B cell (primary cell): ENCODE measurements at places on chromosomes 3 and 15. TPM values are rescaled to one million over a fixed set of nuclear protein-coding genes. Genes with fewer than 3 reads are reported as not detected.

GP9 gene
- not detected in 2 replicates for total RNA-seq

MBNL1 gene
- total RNA-seq = 505 and 514 TPM in 2 replicates

TLR9 gene
- total RNA-seq = 16.0 and 21.0 TPM in 2 replicates

CMTM8 gene
- 0.25 TPM in 1 of 2 replicates, not detected in the other for total RNA-seq

MESP2 gene
- not detected in 2 replicates for total RNA-seq

MRPL46 gene
- total RNA-seq = 22.6 and 24.6 TPM in 2 replicates

ZBBX gene
- total RNA-seq = not detected in 2 replicates

AADACL2 gene
- total RNA-seq = not detected in 2 replicates

ANKDD1A gene
- total RNA-seq = 2.2 and 2.6 TPM in 2 replicates

CMC1 gene
- 14.5 and 16.7 TPM in 2 replicates for total RNA-seq

AZI2 gene
- total RNA-seq = 21.1 and 29.1 TPM in 2 replicates

NOP10 gene
- total RNA-seq = 65.6 and 68.2 TPM in 2 replicates

PPP1R14D gene
- not detected in 2 replicates for total RNA-seq

ALDH1A2 gene
- total RNA-seq = not detected in 2 replicates

ZIC4 gene
- not detected in 2 replicates for total RNA-seq

C3orf22 gene
- not detected in 2 replicates for total RNA-seq

GYG1 gene
- total RNA-seq = 16.3 and 20.4 TPM in 2 replicates

LINGO1 gene
- total RNA-seq = not detected in 2 replicates

CCR9 gene
- 0.76 and 1.1 TPM in 2 replicates for total RNA-seq

TTLL13 gene
- total RNA-seq = 0.22 and 0.42 TPM in 2 replicates

SLC2A2 gene
- not detected in 2 replicates for total RNA-seq

KNG1 gene
- total RNA-seq = not detected in 2 replicates

SLC24A5 gene
- total RNA-seq = not detected in 2 replicates

RBM6 gene
- total RNA-seq = 285 and 300 TPM in 2 replicates

MYL3 gene
- not detected in 2 replicates for total RNA-seq

ATR gene
- total RNA-seq = 46.7 and 47.4 TPM in 2 replicates

ACKR4 gene
- total RNA-seq = 0.15 TPM in 1 of 2 replicates, not detected in the other

SMCO1 gene
- not detected in 2 replicates for total RNA-seq

TNK2 gene
- 198 and 201 TPM in 2 replicates for total RNA-seq

GATA2 gene
- total RNA-seq = not detected in 2 replicates

NR2E3 gene
- not detected in 2 replicates for total RNA-seq

ULK3 gene
- total RNA-seq = 51.1 and 55.9 TPM in 2 replicates

PYGO1 gene
- total RNA-seq = 0.02 TPM in 1 of 2 replicates, not detected in the other

SPATA12 gene
- not detected in 2 replicates for total RNA-seq

GRAMD1C gene
- total RNA-seq = 47.1 and 52.5 TPM in 2 replicates

NPAP1 gene
- total RNA-seq = not detected in 2 replicates

MUC20 gene
- 11.1 and 15.6 TPM in 2 replicates for total RNA-seq

GABRG3 gene
- total RNA-seq = not detected in 2 replicates

SLC22A14 gene
- not detected in 2 replicates for total RNA-seq

CSPG4 gene
- total RNA-seq = 0.15 and 0.17 TPM in 2 replicates

STARD5 gene
- 15.7 and 17.2 TPM in 2 replicates for total RNA-seq

SHC4 gene
- total RNA-seq = 0.69 and 0.75 TPM in 2 replicates

RAD54L2 gene
- total RNA-seq = 43.0 and 50.0 TPM in 2 replicates

PROS1 gene
- total RNA-seq = not detected in 2 replicates

CYP1A2 gene
- not detected in 2 replicates for total RNA-seq

TICRR gene
- 0.05 TPM in 1 of 2 replicates, not detected in the other for total RNA-seq

GOLGA8R gene
- total RNA-seq = 4.8 and 5.9 TPM in 2 replicates

AEN gene
- 18.5 and 24.0 TPM in 2 replicates for total RNA-seq

C2CD4A gene
- total RNA-seq = not detected in 2 replicates

GOLGA8T gene
- 0.71 TPM in 1 of 2 replicates, not detected in the other for total RNA-seq

CELF6 gene
- 4.3 and 5.3 TPM in 2 replicates for total RNA-seq

ZNF609 gene
- 32.9 and 36.7 TPM in 2 replicates for total RNA-seq

EBLN2 gene
- 10.2 and 13.4 TPM in 2 replicates for total RNA-seq
